ENCODE measurements at places on chromosomes 7 and 10.
A peak's percentile ranks its signal among the peaks of the same experiment; 100 is the strongest.

DNA sequence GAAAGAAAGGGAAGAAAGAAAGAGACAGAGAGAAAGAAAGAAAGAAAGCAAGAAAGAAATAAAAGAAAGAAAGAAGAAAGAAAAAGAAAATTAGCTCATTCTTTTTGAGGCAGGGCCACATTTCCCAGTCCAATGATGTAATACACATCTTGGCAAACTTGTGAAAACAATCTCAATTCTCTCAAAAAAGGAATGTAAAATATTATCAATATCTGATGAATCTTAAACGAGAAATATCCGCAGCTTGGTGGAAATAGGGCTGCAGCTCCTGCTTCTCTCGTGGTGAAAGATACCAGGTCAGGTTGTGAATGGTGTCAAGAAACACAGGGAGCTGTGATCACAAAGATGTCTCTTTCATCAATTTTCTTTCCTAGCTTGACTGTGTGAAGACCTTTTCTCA, 739.6 kb upstream of the NRP1 start:
- no peaks in the 10 kb centered on the region for H3K27me3 ChIP-seq
- no peak for DNase-seq
- H3K27ac ChIP-seq: no peak overlapping the region
- no peaks in the 10 kb centered on the region for H3K4me1 ChIP-seq
- no peaks in the 10 kb centered on the region for H3K36me3 ChIP-seq

DNA sequence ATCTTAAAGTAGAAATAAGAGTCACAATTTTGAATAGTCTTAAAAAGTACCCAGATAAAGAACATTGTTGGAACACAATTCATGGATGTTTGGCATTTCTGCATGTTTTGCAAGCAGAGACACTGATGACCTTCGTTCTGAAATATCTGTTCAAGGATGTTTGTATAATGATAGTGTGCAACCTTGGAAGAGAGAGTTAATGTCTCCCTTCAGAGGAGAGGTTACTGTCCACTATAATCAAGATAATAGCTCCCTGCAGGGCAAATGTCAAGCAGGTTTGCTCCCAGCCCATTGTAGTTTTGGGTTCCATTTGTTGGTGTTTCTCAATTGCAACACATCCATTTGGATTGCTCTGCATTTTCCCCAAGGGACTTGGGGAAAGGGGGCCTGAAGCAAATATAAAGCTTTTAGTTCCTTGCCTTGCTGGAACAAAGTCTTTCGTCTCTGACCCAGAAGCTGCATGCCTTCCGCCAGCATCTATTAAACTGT, 45.2 kb downstream of the COL1A2 start:
- H3K27me3 ChIP-seq: peaks cover 22% of the 10 kb centered on the region
- DNase-seq: no peak
- H3K36me3 ChIP-seq: no peaks in the 10 kb centered on the region
- no peak overlapping the region for H3K4me3 ChIP-seq

GRCh38 chr7:71538210-71538609, 406.3 kb downstream of the GALNT17 start:
- no peak overlapping the region for H3K27ac ChIP-seq
- DNase-seq: no peak
- no peaks in the 10 kb centered on the region for H3K27me3 ChIP-seq

DNA sequence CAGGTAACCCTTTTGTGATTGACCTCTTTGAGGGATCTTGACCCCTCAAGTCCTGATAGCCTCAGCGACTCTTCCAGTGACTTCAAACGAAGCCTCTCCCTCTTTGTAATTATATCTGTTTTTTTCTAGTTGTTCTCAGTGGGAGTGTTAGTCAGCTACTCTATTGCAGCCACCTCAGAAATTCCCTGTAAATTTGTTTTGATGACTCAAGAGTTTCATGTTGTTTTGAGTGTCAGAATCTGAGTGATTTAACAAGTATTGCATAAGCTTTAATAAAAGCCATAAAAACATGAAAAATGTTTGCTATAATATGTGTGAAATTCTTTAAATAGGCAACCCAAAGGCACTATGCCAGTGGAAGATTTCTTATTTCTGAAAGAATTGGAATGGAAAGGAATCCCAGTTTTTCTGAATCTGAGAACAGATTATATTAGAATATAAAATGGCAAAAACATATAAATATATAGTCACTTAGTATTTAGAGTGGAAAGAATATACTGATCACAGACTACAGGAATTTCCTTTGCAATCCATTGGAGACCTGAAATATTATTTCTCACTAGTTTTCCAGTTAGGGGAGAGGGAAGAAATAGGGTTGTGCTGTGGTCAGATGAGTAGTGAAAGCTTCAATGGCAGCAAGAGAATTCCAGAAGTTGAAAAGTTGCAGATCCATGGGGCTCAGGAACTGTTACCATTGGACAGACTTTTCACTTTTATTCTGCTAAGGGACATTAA, 94.4 kb upstream of the SEMA3C start:
- DNase-seq: no peak
- no peaks in the 10 kb centered on the region for H3K4me1 ChIP-seq
- no peak overlapping the region for H3K27ac ChIP-seq
- H3K27me3 ChIP-seq: no peaks in the 10 kb centered on the region

GRCh38 chr10:77325233-77325537, 312.4 kb downstream of the KCNMA1 start:
- H3K27ac ChIP-seq: no peak overlapping the region
- no peak for DNase-seq
- no peaks in the 10 kb centered on the region for H3K36me3 ChIP-seq
- H3K4me1 ChIP-seq: no peaks in the 10 kb centered on the region
- no peak overlapping the region for H3K4me3 ChIP-seq

GRCh38 chr10:67306588-67307205, 380.9 kb downstream of the LRRTM3 start:
- H3K4me3 ChIP-seq: no peak overlapping the region
- H3K36me3 ChIP-seq: no peaks in the 10 kb centered on the region
- H3K27ac ChIP-seq: no peak overlapping the region

DNA sequence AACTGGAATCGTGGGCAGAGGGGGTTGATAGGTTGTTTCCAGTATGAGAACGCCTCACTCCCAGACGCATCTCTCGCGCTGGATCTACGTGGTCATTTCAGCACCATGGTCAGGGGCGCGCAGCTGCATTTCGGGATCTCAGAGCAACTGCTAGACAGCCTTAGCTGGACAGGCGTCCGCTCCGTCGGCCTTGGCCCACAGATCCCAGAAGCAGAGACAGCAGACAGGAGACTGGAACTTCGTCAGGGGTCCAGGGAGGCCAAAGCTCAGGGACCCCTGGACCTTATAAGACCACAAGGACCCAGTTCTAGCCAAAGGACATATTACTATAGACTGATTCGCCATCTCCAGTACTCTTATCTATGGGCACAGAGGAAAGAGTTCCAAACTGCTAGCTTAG, 5.3 kb downstream of the NEUROG3 start:
- peaks cover 80% of the 10 kb centered on the region for H3K27me3 ChIP-seq
- H3K27ac ChIP-seq: no peak overlapping the region
- H3K4me1 ChIP-seq: peaks cover 13% of the 10 kb centered on the region
- peaks cover 3% of the 10 kb centered on the region for H3K36me3 ChIP-seq
- no peak overlapping the region for H3K4me3 ChIP-seq
- no peak for DNase-seq

GRCh38 chr7:92750447-92750839, 85.9 kb downstream of the CDK6 start:
- peaks cover 17% of the 10 kb centered on the region for H3K36me3 ChIP-seq
- no peak for DNase-seq
- H3K27ac ChIP-seq: no peak overlapping the region
- H3K4me3 ChIP-seq: no peak overlapping the region

DNA sequence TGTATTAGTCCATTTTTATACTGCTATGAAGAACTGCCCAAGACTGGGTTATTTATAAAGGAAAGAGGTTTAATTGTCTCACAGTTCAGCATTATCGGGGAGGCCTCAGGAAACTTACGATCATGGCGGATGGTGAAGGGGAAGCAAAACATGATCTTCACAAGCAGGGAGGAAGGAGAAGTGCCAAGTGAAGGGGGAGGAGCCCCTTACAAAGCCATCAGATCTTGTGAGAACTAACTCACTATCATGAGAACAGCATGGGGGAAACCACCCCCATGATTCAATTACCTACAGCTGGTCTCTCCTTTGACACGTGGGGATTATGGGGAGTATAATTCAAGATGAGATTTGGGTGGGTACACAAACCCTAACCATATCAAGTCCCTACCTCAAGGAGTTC, 85.4 kb downstream of the JAZF1 start:
- H3K4me1 ChIP-seq: peaks cover 24% of the 10 kb centered on the region
- H3K36me3 ChIP-seq: peaks cover 17% of the 10 kb centered on the region
- no peak for DNase-seq

- DNase-seq: no peak
- no peaks in the 10 kb centered on the region for H3K4me1 ChIP-seq
- no peak overlapping the region for H3K4me3 ChIP-seq
- H3K36me3 ChIP-seq: no peaks in the 10 kb centered on the region
- H3K27me3 ChIP-seq: no peaks in the 10 kb centered on the region
- H3K27ac ChIP-seq: no peak overlapping the region
Measured at GRCh38 chr10:54259104-54259503, 541.9 kb downstream of the PCDH15 start.

DNA sequence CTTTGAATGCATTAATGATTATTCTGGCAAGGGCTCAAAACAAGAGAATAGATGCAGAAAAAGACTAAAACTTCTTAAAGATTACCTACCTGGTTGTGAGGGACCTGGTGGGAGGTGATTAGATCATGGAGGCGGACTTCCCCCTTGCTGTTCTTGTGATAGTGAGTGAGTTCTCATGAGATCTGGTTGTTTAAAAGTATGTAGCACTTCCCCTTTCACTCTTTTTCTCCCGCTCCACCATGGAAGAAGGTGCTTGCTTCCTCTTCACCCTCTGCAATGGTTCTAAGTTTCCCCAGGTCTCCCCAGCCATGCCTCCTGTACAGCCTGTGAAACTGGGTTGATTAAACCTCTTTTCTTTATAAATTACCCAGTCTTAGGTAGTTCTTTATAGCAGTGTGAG, 226.6 kb downstream of the ARHGAP12 start:
- H3K4me3 ChIP-seq: peak overlapping the region; percentile 22
- H3K4me1 ChIP-seq: peaks cover 72% of the 10 kb centered on the region
- peaks cover 6% of the 10 kb centered on the region for H3K27me3 ChIP-seq

DNA sequence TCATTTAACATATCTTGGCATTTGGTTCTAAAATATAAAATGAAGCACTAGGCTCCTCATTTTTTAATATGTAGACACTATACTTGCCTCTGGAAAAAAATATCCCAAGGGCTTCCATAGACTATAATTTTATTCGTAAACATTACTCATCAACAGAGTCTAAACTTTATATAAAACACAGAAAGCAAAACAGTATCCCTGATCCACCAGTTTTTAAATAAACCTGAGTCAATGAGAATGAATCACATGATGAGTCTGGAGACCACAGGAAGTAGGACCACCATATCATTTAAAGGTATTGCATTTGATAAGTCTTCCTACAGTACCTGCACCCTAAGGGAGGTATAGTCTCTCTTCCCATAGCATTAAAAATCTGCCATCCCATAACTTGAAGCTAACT, 228.0 kb downstream of the DGKI start:
- no peaks in the 10 kb centered on the region for H3K36me3 ChIP-seq
- H3K4me3 ChIP-seq: no peak overlapping the region
- H3K27ac ChIP-seq: no peak overlapping the region

DNA sequence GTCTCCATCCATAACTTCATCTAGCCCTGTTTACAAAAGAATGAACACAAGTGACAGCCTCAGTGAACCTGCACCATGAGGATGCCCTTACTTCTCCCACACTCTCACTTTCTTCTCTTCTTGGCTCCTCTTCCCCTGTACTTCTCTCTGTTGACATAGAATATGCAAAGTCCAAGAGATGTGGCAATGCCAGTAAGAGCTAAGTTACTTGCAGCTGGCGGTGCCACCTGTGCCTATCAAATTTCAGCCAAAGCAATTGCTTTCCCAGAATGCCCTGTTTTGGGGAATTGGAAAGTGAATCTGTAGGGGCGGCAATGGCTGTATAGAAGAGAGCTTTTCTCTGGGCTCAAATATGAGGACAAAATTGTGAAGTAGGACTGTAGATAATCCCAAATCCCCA, 557.8 kb downstream of the AUTS2 start:
- H3K36me3 ChIP-seq: peaks cover 10% of the 10 kb centered on the region
- H3K4me3 ChIP-seq: no peak overlapping the region
- DNase-seq: no peak
- no peaks in the 10 kb centered on the region for H3K27me3 ChIP-seq
- no peak overlapping the region for H3K27ac ChIP-seq

GRCh38 chr7:149546331-149546730, 48.7 kb upstream of the ZNF746 start:
- H3K4me3 ChIP-seq: no peak overlapping the region
- peaks cover 50% of the 10 kb centered on the region for H3K36me3 ChIP-seq
- H3K4me1 ChIP-seq: no peaks in the 10 kb centered on the region
- H3K27me3 ChIP-seq: no peaks in the 10 kb centered on the region
- H3K27ac ChIP-seq: peak overlapping the region; percentile 44
- no peak for DNase-seq

GRCh38 chr10:27701938-27702537, 43.6 kb downstream of the MKX start:
- H3K4me3 ChIP-seq: no peak overlapping the region
- H3K27ac ChIP-seq: no peak overlapping the region
- no peaks in the 10 kb centered on the region for H3K36me3 ChIP-seq
- DNase-seq: no peak
- peaks cover 2% of the 10 kb centered on the region for H3K4me1 ChIP-seq

DNA sequence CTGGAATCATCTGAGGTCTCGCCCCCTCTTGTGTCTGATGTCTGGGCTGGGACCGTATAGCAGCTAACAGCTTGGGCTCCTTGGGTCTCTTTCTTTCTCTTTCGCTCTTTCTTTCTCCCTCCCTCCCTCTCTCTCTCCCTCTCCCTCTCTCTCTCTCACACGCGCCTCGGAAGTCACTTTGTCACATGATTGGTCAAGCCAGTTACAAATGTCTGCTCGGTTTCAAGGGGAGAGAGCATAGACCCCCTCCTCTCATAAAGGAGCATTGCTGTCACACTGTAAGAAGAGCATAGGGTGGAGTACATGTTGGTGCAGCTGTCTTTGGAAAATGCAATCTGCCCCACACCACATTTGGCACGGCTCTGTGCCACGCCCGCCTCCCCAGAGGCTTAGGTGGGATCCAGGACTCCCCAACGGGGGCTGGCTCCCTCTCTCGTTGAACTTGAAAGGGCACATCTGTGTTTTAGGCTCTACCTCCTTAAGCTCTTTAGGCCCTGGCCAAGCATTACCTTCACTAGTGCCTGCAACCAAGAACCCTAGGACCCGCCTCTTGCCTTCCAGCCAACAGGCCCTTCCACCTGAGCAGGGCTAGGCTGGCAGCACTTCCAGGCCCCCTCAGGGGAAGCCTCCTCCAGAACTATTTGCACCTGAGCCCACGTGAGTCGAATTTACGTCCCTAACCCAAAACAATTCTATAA, 61.9 kb upstream of the CACUL1 start:
- H3K4me3 ChIP-seq: no peak overlapping the region
- H3K27me3 ChIP-seq: peaks cover 16% of the 10 kb centered on the region
- H3K36me3 ChIP-seq: no peaks in the 10 kb centered on the region
- no peaks in the 10 kb centered on the region for H3K4me1 ChIP-seq
- no peak for DNase-seq

- H3K27ac ChIP-seq: no peak overlapping the region
- H3K27me3 ChIP-seq: peaks cover 13% of the 10 kb centered on the region
- no peaks in the 10 kb centered on the region for H3K4me1 ChIP-seq
- DNase-seq: no peak
- H3K36me3 ChIP-seq: no peaks in the 10 kb centered on the region
Measured at GRCh38 chr10:132993271-132994184, 51.2 kb upstream of the CFAP46 start.
